ENCODE measurements at places on chromosomes 11 and 22.

DNA sequence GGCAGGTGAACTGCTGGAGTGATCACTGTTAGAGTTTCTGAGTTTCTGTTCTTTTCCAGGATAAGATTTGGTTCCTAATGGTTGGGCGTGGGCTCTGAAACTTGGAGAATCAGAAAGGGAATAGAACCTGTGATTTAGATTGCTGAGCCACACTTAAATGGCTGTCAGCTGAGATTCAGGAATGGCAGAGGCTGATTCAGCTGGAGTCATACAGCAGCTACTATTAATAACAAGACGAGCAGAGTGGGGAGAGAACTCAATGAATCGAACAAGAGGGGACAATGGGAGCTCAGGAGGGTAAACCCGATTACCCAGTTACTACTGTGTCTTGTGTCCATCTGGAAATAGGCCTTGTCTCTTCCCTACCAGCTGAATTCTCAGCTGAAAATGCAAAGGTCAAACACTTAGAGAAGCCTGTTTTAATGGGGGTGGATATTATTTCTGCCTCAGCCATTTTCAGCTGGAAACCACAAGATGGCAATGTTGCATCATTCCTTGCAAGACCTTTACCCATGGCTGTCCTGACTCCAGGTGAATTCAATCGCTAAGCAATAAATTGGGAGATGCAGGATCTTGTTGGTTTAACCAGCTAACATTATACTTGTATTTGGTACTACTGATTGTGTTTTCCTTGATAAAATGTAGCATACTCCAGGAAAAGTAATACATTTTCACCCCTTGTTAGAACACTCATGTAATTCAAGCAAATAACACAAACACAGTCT lies 104.5 kb upstream of the RAG2 start:
- no peak for DNase-seq

DNA sequence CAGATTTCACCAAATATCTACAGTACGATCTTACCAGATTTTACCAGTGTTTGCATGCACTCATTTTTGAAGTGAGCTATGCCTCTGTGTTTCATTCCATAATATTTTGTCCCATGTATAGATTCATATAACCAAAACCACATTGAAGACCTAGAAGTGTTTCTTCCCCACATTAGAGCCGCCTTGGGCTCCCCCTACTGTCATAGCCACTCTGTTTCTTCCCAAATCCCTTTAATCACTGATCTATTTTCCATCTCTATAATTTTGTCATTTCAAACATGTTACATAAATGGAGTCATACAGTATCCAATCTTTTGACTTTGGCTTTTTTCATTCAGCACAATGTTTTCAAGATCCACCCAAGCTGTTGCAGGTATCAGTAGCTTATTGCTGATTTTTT lies 12.7 kb downstream of the MRGPRX3 start:
- no peak for DNase-seq

DNA sequence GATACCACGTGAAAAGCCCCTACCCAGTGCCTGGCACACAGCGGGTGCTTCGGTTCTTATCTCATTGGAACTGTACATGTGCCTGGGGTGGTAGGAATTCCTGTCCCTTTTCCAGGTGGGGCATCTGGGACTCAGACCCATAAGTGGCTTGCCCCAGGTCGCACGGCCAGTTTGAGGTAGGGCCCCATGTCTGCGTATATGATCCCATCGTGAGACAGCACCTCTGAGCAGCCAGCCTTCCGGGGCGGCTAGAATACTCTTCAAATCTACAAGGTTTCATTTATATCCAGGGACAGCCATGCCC lies 33.5 kb upstream of the SMIM38 start:
- no peak for DNase-seq

DNA sequence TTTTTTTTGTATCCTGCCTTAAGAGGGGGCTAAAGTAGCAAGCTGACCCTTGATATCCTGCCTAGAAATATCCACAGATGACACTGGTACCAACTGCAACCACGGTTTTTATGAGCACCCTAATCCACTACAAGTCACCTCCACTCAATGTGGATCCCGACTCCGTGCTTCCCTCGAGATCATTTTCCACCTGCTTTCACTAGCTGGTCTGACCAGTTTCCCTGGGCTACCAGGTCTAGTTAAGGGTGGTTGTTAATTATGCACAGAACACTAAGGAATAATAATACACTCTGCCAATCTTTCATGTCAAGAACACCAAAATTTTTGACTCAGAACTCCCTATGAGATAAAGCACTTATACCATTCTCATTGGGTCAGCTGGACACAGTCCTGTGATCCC lies 82.3 kb downstream of the ABTB2 start:
- no peak for DNase-seq

- DNase-seq = no peak
Observed at GRCh38 chr11:35418282-35419183, 825 bp downstream of the SLC1A2 start.

- no peak for DNase-seq
Observed at GRCh38 chr22:44919691-44920090, 90.1 kb downstream of the PHF21B start.

GRCh38 chr11:1554981-1555712 lies 16.9 kb downstream of the DUSP8 start:
- no peak for DNase-seq

GRCh38 chr11:67435727-67436458 lies 1.6 kb downstream of the PTPRCAP start:
- no peak for DNase-seq

GRCh38 chr22:46351767-46352166 lies 16.3 kb downstream of the TRMU start:
- no peak for DNase-seq

GRCh38 chr11:72918851-72919250 lies 104.6 kb downstream of the ATG16L2 start:
- DNase-seq = no peak

- DNase-seq = no peak
Observed at GRCh38 chr11:46382646-46383403, 1.4 kb downstream of the MDK start.

DNA sequence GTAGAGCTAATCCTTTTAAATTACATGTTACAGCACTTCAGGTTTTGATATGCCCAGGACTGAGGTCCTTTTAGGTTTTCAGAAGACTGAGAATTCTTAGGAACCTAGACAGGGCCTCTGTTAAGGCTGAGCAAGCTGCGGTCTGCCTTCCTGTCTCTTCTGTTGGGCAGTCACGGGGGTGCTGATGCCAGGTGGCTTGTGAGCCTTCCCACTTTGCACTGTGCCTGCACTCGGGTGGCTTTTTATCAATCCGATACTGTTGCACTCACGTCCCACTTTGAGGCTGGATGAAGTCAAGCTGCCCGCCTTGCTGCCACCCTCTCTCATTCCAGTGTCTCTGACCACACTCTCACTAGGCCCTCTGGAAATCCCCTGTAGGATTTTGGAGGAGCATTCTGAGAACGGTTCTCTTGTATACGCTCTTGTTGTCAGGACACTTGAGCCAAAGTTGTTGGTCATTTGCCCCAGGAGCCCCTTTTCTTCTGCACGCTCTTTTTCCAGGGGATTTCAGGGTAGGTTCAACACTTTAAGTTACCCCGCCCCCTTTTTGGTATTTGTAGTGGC lies 141.8 kb downstream of the TEAD1 start:
- no peak for DNase-seq

GRCh38 chr22:38228873-38229740 lies 27.3 kb downstream of the MAFF start:
- no peak for DNase-seq

DNA sequence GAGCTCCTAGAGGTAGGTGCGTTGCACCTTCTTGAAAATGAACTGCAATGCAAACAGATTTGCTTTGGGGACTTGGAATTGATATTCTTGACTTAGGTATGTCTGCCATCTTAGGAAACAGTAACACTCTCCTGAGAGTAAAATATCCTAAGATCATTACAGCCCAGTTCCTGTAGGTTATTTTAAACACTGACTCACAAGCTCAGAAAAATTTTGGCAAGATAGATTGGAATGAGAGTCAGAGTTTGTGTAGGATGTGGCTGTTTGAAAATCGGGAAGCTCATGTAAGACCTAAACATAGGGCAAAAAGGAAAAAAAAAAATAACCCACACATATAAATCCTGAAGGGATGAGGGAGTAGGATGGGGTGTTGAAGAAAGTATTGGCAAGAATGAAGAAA lies 377.0 kb upstream of the LRRC4C start:
- no peak for DNase-seq

- no peak for DNase-seq
Observed at GRCh38 chr11:8075119-8075726, 5.8 kb upstream of the TUB start.

DNA sequence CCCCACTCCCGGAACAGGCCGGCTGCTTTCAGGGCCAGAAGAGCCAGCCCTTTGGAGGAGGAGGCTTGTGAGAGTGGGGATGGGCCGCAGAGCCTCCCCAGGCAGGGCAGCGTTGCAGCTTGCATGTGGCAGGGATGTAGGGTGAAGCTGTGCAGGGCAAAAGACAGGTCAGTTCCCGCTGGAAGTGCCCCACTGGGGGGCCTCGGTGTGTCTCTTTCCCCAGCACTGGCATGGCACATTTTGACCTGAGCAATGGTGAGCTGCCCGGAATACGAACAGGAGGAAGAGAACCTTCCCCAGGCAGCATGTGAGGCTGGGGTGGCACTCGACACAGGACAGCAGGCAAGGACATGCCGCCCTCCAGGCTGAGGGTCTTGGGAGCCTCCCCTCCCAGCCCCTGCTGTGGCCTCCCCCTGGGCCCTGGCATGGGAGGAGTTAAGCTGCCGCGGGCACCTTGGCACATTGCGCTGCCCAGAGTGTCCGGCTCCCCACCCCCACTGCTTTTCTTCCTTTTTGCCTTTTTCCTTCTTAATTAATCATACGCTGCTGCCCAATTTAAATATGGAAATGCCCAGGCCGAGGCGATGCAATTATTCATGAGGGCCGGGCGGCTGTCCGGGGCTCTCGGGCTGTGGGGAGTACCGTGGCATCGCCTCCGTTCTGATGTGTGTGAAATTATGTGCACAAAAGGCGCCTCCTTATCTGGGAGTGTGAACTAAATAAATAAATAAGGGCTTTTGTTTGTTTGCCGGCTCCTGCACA lies 76.0 kb upstream of the WNT7B start:
- no peak for DNase-seq

DNA sequence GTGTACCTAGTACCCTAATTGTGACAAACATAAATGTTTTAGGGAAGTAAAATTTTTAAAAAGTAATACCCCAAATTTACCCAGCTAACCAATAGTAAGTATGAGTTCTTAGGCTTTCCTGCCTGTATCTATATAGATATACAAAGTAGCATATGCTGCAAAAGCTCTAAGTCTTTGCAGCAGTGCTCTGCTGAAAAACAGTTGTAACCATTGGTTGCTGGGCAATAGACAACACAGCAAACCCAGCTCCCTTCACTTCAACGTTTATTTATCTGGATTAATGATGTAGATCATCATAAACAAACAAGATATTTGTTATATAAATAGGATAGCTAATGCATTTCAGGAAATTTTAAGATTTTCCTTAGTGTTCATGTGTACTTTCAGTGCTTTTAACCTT lies 82.7 kb downstream of the PAX6 start:
- no peak for DNase-seq

- no peak for DNase-seq
Observed at GRCh38 chr11:11894486-11894885, 52.7 kb downstream of the USP47 start.

All from stimulated activated CD4-positive, alpha-beta T cell treated with anti-CD3 and anti-CD28 coated beads, TNF-alpha, amount 100 ng/mL, for 1 hour (primary cell).